ENCODE measurements at places on chromosomes 2 and 18.

DNA sequence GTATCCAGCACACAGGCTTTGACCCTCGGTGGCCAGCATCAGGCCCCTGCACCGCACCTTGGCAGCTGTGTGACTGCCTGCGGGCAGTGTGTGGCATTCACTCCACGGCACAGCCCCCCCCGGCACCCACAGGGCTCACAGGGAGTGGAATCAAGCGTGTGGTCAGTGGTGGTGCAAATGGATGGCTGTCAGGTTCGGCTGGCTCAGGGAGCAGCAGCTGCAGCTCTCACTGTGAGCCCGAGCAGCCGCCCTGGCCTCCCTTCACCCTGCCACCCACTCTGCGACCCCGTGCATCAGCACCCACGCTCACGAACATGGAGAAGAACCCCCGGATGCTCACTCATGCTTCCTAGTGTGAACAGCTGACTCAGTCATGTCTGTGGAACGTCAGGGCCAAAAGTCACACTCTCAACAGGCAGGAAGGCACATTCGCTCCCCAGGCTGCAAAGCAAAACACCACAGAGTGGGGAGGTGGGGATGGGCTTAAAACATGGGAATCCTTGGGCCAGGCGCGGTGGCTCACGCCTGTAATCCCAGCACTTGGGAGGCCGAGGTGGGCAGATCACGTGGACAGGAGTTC is 41.5 kb upstream of the GPC1 start:
- DNase-seq, result no peak

- no peak for DNase-seq
Measured at GRCh38 chr2:225598897-225599296, 199.4 kb downstream of the NYAP2 start.

- DNase-seq, result no peak
Measured at GRCh38 chr2:144827404-144827803, 307.5 kb upstream of the ZEB2 start.

GRCh38 chr2:240672076-240672700 is 10.5 kb downstream of the AQP12B start:
- DNase-seq, result no peak

DNA sequence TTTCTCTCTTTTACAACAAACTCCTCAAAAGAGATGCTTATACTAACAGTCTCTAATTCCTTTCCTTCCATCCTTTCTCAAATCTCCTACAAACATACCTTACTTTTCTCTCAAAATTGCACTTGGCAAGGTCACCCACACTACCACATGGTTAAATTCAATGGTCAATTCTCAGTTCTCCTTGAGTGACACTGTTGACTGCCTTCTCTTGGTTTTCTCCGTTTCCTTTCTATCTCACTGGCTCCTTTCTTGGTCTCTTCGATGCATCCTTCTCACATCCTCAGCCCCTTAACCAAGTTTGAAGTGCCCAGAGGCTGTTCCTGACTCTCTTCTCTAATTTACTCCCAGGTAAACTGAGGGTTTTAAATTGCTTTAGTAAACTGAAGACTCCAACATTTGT is 12.5 kb downstream of the C1D start:
- no peak for DNase-seq

GRCh38 chr18:46917803-46918600 is 600 bp downstream of the KATNAL2 start:
- DNase-seq, result no peak

DNA sequence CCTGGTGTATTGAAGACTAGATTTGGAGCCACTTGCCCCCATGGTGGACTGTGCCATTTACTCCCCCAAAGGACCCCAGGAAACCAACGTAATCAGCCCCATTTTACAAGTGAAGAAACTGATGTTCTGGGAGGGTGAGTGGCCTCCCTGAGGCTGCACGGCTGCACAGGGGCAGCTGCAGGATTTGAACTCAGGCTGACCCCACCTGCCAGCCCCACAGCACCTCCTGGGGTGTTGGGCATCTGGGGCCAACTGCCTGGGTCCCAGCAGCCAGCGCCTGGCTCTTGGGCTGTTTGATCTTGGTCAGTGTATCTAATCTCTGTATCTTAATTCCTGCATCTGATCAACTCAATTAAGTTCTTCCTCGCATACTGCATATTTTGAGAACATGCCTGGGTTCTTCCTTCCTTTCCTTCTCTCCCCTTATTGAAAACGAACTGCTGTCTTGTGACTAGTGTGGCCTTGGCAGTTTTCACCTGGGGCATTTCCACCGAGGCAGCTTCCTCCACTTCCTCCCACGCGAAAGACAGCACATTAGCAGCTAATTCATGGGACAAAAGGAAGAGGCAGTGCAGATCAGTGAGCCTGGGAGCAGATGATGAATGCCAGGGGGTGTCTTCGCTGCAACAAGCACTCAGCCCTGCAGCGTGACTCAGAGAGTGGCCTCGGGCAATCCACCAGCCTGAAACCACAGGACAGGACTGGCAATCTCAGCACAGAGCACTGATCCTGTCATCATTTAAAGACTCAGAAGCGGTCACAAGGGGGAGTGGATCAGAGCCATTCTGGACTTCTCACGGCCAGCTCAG is 184.1 kb upstream of the RAB12 start:
- no peak for DNase-seq

GRCh38 chr2:36376992-36377738 is 21.6 kb downstream of the CRIM1 start:
- no peak for DNase-seq

DNA sequence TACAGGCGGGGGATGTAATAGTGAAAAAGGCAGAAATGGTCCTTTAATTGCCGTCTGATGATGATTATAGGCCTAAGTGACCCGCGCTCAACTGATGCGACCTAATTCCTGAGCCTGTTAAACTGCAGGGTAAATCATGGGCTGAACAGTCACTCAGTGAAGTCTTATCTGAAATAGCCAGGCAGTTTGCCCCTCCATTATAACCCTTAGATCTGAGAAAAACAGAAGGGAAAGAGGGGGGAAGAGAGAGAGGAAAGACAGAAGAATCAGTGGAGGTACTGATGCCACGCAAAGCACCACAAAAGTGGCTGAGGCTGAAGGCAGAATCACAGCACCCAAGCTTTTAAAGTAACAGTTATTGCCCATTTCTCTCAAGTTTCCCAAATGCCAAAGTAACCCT is 73.1 kb upstream of the DNMT3A start:
- DNase-seq, result no peak

DNA sequence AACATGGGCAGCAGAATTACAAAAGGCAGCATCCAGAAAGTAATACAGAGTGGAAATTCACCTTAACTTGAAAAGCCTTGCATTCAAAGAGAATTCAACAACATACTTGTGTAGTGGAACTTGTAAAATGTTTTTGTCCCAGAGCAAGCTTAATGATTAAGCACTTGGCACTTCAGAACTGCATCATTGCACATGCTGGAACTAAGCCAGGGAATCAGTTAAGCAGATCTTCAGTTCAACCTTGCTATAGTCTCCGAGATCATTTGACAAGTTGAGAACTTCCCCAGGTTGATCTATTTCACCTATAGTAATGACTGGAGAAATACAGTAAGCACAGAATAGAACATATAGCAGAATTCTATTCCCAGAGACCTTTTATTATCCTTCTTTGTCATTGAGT is 1337.2 kb upstream of the NXPH2 start:
- DNase-seq, result no peak
